Activated CD4-positive, alpha-beta T cell treated with anti-CD3 and anti-CD28 coated beads, Interleukin-2, amount 50 U/mL, for 1 hour (primary cell): ENCODE measurements at places on chromosomes 5 and 9.

GRCh38 chr9:354453-354852 lies 139.8 kb downstream of the DOCK8 start:
- DNase-seq = no peak

DNA sequence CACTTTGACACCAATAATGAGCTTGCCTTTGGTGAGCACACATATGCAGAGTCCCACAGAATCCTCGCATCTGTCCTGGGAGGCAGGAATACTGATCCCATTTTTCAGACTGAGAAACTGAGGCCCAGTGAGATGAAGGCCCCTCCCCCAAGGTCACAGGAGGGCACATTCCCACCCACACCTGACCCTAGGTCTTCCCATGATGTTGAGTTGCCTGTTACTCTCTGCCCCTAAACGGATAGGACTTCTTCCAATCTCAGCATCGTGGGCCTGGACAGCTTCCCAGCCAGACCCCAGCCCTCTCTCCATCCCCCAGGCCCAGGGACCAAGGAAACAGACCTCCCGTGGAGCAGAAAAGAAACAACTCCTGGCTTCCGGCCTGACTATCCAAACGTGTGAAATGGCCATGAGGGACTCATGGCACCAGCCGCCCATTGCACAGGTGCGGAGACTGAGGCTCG lies 877 bp downstream of the SH3GLB2 start:
- DNase-seq = no peak

GRCh38 chr9:89667726-89668125 lies 62.9 kb downstream of the GADD45G start:
- no peak for DNase-seq

- DNase-seq = no peak
Measured at GRCh38 chr9:84513979-84514378, 155.6 kb upstream of the NTRK2 start.

- no peak for DNase-seq
Measured at GRCh38 chr9:130688072-130688471, 5.5 kb upstream of the EXOSC2 start.

GRCh38 chr5:140245341-140245740 lies 57.6 kb downstream of the PFDN1 start:
- DNase-seq = no peak
